Stimulated activated CD4-positive, alpha-beta T cell treated with anti-CD3 and anti-CD28 coated beads, Interleukin-4, amount 100 ng/mL, for 4 hours (primary cell): ENCODE measurements at places on chromosomes 6 and 20.

GRCh38 chr6:97674802-97675201, 391.8 kb upstream of the MMS22L start:
- no peak for DNase-seq

- DNase-seq: no peak
Observed at GRCh38 chr6:148747145-148747470, 278 bp downstream of the UST start.

GRCh38 chr6:34373511-34373910, 19.0 kb downstream of the NUDT3 start:
- no peak for DNase-seq

- DNase-seq: no peak
Observed at GRCh38 chr6:27293436-27294098, 18.5 kb downstream of the POM121L2 start.

DNA sequence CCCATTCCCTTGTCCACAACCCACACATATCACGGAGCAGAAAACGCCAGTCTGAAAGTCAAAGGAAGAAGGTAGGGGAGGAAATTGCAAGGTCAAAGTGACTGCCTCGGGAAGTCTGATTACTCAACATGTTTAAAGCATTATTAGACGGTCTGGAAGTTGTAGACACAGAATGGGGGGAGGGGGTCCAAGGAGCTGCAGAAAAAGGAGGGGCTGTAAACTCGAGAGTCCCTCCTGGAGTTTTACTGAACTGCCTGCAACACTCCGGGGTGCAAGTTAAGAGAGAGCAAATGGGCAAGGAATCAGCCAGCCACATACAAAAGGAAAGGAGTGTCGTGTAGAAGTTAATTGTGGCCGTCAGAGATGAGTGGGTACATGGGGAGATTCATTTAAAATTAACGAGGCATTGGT, 417.7 kb upstream of the JARID2 start:
- DNase-seq: no peak

DNA sequence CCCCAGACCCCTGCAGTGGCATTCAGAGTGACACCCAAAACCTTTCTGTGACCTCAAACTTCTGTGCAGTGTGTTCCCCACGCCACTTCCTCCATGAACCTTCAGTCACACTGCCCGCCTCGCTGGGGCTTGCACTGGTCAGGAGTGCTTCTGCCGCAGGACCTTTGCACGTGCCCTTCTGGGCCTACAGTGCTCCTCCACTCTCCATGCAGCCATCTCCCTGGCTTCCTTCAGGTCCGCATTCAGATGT, 27.1 kb downstream of the SYNJ2 start:
- no peak for DNase-seq

- no peak for DNase-seq
Observed at GRCh38 chr6:90008189-90008907, 114.1 kb downstream of the GJA10 start.

DNA sequence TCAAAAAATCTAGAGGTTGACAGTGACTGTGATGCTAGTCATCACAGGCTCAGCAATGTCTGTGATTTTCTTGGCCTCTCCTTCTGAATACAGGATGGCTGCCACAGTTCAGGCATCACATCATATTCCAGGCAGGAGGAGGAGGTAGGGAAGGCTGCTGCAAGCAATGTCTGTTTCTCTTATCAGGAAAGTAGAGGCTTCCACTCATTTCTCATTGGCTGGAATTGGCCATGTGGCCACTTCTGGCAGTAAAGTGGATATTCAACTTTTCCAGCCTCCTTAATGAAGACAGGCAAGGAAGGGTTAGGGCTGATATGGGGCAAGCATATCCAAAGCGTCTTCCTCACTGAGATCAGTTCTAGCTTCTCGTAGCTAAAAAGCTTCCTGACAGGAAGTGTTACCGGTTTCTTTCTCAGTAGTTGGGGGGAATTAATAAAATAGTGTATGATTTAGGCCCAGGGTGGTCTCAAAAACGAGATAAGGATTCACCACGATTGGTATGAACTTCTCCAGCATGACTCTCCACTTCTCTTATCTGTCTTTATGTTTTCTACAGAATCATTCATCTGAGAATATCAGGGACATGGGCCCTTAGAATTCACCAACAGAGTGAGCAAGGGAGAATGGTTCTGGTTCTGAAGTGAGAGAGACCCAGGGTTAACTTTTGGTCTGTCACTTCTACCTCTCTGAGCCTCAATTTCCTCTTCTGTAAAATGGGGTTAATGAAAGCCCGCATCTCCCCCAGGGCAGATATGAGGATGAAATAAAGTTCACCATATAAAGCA, 32.7 kb upstream of the PSMF1 start:
- DNase-seq: no peak

DNA sequence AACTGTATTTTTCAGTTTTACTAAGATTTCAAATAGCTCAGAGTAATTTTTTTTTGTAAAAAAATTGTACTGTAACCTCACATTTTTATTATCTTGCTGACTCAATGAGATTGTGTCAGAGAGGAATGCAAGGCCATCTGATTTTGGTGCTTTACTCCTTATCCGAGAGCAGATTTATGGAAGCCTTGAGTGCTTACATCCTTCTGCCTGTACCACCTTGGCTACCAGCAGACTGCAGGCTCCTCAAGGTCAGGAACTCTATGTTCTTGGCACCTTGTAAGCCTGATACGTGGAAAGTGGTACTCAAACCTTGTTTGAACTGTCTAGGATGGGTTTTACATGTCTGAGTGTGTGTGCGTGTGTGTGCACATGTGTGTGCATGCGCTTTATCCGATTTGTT, 80.1 kb upstream of the MLIP start:
- DNase-seq: no peak

DNA sequence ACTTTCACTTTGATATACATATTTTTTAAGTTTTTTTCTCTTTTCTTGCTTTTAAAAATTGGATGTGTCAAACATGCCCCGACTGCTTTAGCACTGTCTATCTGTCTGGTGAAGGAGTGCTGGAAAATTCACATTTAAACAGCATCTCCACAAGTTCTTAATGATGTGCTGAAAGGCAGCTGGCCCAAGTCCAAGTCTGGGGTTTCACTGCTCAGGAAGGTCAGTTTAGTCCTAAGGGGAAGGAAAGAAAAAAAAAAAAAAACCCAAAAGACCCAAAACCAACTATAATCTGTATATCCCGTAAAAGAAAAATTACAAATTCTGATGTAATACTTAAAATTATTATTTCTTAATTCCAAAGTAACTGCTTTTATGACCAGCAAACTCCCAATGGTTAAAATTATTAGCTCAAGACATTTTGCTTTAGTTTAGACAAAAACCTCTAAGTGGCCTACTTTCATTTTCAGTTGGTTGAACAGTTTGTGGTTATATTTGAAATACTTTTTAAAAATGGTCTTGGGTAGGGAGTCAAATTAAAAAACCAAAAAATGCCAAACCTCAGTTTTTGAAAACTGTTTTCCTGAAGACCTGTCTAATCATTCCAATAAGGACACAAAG, 79.5 kb upstream of the PREP start:
- DNase-seq: no peak

- DNase-seq: no peak
Observed at GRCh38 chr20:32132911-32133549, 23.5 kb downstream of the TM9SF4 start.

DNA sequence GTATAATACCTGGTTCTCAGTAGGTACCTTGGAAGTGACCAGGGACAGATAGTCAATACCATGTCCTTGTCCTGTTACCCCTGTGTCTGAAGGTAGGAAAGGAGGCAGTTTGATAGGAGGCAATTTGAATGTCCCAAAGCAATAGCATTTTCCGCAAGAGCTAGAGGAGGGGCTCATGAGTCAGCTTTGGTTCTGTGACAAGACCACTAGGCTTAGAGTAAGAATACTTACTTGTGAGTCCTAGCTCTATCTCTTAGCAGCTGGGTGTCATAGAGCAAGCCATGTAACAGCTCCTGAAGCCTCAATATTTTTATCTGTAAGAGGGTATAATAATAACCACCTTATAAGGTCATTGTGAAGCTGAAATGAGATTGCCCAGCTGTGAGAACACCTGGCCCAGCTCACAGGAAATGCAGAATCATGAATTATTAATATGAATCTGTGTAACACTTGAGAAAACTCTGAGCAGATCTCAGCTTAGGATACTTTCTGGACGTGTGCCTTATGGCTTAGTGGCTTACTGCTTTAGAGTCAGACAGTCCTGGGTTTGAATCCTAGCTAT, 58.6 kb downstream of the DAAM2 start:
- DNase-seq: no peak

GRCh38 chr6:5765141-5765760, 241.5 kb downstream of the NRN1 start:
- no peak for DNase-seq

DNA sequence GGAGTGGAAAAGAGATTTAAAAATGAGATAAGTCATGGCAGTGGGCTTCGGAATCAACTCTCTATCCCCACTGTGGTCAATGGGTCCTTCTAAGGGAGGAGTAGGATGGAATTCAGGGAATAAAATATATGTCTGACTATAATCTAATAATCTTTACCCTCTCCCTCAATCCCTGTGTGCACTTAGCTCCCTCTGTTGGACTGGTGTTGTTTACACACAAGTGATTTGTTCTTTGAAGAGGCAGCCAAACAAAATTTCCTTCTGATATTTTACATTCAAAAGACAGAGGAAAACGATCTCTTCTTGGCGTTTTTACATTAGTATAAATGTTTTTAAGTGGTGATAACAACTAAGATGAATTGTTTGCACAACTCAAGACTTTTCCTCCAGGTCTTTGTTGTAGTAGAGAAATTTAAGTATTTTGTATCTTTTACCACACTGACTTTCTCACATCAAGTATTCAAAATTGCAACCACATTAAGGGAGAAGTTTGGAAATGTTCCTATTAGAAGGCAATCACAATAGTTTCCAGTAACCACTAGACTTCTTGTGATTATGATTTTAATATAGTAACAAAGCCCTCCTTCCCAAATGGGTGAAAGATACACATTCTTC, 317.8 kb downstream of the CENPW start:
- no peak for DNase-seq

GRCh38 chr6:15308435-15309213, 62.8 kb downstream of the JARID2 start:
- no peak for DNase-seq

DNA sequence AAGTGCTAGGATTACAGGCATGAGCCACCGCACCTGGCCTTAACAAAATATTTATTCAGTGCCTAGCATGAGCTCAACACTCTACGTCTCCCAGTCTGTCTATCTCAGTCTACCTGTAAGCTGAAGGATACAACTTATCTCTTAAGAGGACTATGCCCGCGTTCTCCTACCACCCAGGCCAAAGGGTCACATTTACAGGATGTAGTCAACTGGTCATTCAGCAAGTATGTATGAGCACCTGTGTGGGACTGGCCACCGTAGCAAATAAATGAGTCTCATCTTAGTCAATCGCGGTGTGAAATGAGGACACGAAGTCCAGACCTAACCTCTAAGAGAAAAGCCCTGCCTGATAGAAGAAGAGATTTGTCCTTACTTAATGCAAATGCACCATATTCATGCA, 49.9 kb downstream of the MUC22 start:
- no peak for DNase-seq

DNA sequence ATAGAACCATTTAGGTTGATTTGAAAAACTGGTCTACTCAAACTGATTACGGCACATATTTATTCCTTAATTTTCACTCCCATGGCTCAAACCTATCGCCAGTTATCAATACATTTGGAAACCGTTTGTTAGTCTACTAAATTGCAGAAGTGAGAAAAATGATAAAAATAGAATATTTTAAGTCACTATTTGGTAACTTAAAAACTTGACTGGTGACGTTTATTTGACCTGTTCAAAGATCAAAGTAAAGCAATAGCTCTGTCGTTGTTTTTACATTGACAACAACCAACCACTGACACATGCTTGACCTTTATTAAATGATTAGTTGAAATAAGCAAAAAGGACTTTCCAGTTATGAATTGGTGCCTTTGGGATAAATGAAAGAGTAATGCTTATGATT, 402.9 kb upstream of the MAP3K7 start:
- no peak for DNase-seq

- DNase-seq: no peak
Observed at GRCh38 chr6:129996387-129996786, 22.0 kb upstream of the L3MBTL3 start.

DNA sequence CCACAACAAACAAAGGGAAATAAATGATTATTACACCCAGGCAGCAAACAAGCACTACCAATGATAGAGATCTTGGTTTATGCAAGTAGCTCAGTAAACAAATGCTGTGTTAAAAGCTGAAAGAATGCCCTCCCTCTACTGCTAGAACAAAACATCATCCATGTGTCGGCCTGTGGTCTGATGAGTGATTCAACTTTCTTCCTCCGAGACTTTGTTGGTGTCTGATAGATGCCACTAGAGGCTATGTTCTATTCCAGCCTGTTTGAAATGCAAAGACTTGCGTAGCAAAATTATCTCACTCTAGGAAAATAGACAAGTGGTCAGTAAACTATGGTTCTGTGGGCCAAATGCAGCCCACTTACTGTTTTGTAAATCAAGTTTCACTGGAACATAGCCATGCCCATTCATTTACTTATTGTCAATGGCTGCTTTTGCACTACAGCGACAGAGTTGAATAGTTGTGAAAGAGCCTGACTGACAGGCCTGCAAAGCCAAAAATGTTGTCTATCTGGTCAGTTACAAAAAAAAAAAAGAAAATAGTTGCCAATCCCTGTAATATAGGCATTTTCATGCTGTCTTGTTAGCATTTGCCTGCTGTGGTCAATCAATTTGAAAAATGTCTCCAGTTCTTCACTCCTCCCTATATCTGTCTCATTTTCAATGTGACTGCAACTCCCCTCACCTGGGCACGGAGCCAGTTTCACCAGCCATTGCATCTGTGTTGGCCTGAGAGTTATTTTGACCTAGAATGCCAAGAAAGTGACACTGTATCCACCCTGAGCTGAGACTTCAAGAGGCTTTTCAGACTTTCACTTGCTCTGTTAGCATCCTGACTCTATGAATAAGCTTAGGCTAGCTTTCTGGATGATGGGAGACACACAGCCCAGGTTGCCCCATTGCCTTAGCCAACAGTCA, 544.6 kb upstream of the BTBD3 start:
- DNase-seq: no peak

DNA sequence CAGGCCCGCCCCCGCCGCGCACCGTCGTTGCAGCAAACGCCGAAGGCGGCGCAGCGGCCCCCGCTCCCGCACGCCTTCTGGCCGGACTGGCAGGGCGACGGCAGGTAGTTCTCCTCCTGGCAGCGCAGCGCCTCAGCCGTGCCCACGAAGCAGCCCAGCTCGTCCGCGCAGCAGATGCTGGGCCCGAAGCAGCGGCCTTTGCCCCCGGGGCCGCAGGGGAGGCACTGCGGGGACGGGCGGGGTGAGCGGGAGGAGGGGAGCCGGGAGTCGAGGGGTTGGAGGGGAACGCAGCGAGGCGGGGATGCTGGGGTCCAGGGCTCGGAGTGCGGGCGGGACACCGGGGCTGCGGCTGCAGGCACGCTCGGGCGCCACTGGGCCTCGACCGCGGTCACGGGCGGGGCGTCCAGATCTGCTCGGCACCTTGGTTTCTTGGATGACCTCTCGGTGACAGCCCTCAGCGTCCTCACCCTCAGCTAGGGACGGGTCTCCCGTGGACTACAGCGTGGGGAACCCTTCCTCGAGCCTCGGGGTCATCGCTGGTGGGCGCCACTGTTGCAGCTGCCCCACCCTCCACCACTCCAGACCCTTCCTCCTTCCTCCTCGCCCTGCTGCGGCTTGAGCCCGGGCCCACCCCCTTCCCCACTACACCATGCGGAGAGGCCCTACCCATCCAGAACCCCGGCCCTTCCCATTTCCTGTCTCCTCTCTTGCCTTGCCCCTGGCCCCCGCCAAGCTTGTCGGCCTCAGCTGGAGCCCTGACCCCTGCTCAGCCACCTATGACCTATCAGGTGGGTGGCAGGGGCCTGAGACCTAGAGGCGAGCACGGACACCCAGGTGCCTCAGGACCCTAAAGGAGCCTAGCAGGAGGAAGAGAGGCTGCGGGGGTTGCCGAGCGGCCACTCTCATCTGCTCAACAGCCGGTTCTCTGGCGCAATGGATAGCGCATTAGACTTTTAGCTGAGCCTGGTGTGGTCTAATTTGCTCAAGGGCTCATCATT, 1.3 kb downstream of the AVP start:
- no peak for DNase-seq
